ENCODE measurements at places on chromosomes 5 and 9.

GRCh38 chr5:137233726-137234125 lies 265.4 kb downstream of the SPOCK1 start:
- no peak for DNase-seq

DNA sequence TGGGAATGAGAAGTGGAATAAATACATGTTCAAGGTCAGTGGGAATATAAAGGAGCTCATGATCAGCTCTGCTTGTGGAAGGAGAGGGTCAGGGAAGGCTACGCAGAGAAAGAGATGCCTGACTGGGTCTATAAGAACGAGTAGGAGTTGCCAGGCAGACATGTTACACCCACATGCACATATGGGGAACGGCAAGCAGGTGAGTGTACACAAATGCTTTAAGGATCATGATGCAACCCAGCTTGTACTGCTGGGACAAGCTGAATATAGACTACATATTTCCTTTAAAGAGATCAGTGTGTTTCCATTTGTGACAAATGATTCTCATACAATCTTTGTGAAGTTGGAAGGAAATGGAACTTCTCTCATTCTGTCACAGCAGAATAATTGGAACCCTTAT lies 141.7 kb downstream of the SPOCK1 start:
- no peak for DNase-seq

DNA sequence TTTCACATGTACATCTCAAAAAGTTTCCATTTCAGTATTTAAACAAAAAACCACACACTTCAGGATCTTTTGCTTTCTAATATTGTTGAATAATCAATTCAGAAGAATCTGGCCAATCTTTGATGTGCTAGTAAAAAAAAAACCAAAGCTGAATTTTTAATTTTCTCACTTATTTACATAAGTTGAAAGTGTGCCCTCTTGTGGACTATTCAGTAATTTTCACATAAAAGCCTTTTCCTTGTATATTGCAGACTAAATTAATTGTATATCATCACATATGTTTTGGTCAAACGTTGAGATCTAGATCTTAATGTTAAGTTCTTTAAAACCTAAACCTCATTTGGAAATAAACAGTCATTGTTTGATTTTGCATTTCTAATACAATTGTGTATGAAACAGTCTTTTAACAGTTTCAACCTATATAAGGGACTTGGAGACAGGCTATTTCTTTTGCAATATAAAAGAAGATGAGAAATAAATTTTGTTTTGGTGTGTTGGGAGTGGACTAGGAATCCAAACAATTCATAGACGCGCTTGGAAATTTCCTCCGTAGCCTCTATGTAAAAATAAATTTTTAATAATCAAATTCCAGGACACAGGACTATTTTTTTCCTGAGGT lies 68.1 kb downstream of the NIPBL start:
- DNase-seq = peak; percentile 53

DNA sequence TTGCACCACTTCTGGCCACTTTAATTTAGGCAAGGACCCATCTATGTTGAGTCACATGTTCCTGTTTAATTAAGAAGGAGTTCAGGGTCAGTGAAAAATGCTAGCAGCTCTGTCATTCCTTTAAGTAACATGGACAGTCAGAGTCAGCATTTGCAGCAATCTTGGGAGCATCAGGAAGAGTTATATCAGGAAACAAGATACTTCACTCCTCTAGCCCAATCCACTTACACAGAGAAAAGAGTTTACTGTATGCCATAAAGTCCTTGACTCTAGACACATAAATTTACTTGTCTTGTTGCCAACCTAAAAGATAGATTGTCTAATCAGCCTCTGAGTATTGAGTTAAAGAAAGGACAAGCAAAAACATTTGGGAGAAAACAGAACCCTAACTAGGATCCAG lies 266.7 kb downstream of the PJA2 start:
- no peak for DNase-seq

DNA sequence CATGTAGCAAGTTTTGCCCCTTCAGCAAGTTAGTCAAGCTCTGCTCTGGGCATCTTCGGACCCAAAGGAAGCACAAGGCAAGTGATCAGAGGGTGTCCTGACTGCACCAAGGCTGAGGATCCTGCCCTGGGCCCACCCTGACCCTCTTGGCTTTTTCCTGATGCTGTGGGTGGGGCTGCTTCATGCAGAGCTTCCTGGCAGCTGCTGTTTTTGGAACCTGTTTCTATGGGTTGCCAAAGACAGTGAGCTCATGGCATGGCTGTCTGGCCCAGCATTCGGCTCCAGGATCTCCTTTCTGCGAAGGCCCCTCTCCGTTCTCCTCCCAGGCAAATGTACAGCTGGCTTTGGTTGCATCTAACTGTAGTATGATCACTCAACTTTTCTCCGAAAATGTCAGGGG lies 497.9 kb downstream of the ARHGEF28 start:
- no peak for DNase-seq

DNA sequence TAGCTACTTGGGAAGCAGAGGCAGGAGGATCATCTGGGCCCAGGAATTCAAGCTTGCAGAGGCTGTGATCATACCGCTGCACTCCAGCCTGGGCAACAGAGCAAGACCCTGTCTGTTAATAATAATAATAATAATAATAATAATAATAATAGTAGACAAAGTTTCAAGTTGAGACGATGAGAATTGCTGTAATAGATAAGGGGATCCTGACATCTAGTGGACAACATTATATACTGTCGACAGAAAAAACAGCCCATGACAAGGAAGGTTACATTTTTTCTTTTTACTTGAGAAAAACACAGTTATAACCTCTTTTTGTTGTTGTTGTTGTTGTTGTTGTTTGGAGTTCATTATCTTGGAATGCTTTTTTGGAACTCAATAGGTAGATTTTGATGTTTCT lies 35.3 kb downstream of the NDFIP1 start:
- peak; percentile 36 for DNase-seq

- no peak for DNase-seq
These were observed 69.8 kb downstream of the ADAMTS2 start for GRCh38 chr5:179275381-179275878.

- no peak for DNase-seq
These were observed 18.2 kb upstream of the ZNF618 start for GRCh38 chr9:113857875-113858274.

GRCh38 chr5:143153332-143154119 lies 250.0 kb downstream of the NR3C1 start:
- no peak for DNase-seq

DNA sequence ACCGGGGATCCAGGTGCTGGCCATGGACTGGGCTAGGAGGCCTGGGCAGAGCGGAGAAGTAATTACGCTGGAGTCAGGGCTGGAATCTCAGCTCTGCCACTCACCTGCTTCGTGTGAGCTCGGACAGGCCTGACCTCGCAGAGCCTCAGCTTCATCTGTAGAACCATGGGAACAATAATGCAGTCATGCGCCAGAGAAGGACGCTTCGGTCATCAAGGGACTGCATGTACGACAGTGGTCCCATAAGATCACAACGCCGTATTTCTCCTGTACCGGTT lies 145.1 kb downstream of the GAPVD1 start:
- DNase-seq = no peak

DNA sequence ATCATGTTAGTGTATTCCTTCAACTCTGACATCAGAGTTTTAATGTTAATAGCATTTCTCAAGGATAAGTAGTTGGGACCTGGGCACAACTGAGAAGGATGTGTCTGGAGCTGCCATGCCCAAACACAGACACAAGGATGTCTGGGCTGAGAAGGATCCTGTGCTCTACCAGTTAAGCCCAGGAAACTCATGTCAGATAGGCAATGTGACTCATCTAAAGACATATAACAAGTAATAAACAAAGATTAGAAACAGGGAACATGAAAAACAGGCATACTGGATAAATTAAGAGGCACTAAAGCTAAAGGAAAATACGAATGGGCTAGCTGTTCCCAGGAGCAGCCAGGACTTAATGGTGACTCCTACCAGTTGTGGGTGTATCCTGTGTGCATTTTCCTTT lies 9.1 kb upstream of the EGFLAM start:
- DNase-seq = no peak

GRCh38 chr5:162196351-162196750 lies 128.8 kb downstream of the GABRG2 start:
- DNase-seq = no peak

DNA sequence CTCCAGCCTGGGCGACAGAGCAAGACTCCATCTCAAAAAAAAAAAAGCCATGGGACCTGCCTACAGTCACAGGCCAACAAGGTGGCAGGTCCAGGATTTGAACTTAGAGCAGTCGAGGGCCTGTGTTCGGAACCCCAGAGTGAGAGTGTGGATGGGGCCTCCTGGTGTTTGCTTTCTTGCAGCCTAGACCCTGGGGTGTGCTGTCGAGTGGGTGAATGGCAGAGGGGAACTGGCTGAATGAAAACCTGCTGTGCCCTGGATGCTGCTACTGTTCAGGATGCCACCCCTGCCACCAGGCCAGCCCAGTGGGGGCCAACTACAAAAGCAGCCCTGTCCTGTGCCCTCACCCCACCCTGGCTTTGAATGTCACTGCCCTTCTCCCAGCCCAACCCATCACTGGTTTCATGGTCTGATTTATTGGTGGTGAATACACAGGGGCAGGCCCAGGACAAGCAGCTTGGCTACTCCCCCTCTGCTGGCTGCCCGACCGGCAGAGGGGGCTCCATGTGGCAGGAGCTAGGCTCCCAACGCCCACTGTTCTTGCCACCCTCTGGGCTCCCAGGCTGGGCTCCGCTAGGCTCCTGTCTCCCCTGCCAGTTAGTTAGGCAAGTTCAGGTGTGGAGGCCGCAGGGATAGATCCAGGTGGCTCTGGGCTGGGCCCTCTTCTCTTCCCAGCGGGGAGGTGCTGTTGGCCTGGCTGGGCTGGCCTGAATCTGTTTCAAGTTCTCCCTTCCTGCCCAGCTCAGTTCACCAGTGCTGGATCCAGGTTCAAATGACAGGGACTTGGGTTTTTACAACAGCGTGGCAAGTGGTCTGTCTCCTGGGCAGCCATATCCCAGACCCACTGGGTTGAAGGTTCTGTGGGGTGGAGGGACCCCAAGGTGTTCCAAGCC lies 12.2 kb downstream of the FPGS start:
- DNase-seq = no peak

GRCh38 chr5:112579599-112580170 lies 158.0 kb upstream of the APC start:
- no peak for DNase-seq

DNA sequence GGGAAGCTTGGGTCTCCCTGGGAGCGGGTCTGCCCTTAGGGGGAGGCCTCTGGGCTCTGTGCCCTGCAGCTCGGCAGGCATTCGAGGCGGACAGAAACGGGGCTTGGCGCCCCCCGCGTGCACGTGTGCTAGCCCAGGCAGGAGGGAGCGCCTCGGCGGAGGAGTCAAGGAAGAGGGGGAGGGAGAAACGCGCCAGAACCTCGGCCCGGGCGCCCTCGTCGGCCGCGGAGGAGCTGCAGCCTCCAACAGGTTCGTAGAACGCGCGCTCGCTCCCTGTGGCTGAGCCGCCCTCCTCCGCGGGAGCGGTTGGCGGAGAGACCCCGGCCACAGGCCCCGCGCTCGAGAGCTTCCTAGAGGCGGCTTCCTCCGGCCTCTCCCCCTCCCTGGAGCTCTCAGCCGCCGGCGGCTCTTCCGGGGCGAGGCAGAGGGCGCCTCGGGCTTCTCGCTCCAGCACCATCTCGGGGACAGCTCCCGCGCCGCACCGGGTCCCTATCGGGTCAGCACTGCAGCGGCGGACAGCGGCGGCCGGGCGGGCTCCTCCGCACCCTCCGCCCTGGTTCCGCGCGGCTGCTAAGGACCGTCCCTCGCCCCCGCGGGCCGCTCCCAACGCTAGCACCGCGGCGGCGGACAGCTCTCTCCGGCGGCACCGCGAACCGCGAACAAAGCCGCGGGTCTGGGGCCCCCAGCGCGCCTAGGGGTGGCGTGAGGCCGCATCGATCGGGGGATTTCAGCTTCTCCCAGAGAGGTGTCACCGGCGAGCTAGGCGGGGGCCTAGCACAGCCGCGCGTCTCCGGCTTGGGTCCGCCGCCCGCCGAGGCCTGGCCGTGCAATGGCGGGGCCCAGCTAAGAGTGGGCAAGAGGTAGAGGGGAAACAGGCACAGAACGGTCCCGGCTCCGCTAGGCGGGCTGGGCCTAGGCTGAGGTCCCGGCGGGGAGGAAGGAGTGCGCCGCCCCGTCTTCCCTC lies 74.6 kb upstream of the CPLX2 start:
- DNase-seq = peak; percentile 83

DNA sequence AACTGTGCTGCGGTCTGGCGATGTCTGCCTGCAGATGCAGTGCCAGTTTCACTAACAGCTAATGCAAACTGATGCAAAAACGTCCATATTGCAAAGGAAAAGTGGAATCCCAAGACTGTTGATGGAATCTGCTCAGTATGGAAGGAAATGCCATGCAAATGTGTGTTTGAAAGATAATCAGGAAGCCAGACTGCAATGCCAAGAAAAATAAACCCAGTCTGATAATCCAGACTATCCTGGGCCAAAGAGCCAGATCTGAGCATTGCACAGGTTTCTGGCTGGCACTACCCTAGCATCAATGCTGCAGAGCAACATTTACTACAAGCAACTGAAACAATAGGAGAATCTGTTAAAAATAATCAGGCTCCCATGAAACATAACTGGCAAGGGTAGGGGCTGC lies 130.3 kb downstream of the FSTL4 start:
- no peak for DNase-seq

DNA sequence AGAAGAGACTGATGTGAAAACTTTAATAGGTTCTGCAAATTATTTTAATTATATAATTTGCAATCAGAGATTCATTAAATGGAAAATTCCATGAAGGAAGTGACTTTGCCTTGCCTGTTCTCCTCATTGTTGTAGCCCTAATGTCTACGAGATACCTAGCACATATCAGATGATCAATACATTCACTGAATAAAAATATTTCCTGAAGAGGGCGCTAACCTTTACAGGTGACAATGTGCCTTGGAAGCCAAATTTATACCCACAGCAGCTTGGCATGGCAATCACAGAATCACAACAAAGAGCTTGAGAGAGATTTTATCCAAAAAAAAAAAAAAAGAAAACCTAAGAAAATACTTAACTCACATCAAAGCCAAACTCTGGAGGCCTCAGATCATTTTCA lies 17.4 kb downstream of the HAUS6 start:
- no peak for DNase-seq

- no peak for DNase-seq
These were observed 81.6 kb downstream of the TLE1 start for GRCh38 chr9:81607593-81608288.

DNA sequence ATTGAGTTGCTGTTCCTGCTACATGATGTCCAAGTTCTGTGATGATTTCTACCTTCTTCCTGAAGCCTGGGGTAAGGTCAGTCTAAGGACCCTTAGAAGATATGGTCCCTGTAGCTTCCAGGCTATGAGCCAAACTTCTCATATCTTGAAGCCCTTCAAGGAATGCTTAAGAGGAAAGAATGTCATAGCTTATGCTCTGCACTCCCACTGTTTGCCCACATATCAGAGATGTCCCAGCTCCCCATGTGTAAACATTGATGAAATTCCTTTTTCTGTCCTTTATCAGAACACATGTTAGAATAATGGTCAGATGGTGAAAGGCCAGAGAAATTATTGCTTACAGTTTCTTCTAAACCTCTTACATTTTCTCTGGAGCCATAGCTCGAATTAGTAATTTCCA lies 41.4 kb upstream of the RUSC2 start:
- no peak for DNase-seq

GRCh38 chr5:173420108-173420507 lies 91.9 kb upstream of the STC2 start:
- DNase-seq = no peak
